ENCODE measurements at places on chromosomes 7 and 10.
A peak's percentile ranks its signal among the peaks of the same experiment; 100 is the strongest.

DNA sequence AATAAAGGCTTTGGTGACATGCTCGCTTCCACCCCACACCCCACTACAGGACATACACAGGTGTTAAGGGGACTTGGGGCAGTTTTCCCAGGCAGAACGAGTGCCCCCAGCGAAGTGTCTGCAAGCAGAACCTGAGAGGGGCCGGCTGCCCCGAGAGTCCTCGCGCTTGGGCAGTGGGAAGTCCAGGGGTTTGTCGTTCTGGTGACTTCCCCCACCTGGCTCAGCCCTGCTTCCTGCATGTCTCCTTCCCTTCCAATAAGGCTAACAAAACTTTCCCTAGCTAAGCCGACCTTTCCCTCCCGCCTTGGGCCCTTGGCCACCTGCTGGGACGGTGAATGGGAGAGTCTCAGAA, 916 bp downstream of the VWA2 start:
- DNase-seq: no peak

DNA sequence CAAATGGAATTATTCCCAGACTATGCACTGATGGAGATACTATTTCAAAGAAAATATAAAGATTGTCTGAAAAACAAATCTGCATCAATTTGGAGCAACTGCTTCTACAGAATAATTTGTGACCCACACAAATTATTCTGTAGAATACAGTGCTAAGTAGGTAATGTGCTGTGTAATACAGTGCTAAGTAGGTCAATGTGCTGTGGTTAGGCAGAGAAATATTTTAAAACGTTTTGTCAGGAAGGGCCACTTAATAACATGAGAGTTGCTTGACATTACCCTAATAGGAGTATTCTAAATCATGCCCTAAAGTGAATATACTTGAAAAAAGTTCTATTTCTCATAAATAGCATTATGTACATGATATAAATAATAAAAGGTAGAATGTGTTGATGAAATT, 116.5 kb upstream of the KCND2 start:
- DNase-seq: no peak

DNA sequence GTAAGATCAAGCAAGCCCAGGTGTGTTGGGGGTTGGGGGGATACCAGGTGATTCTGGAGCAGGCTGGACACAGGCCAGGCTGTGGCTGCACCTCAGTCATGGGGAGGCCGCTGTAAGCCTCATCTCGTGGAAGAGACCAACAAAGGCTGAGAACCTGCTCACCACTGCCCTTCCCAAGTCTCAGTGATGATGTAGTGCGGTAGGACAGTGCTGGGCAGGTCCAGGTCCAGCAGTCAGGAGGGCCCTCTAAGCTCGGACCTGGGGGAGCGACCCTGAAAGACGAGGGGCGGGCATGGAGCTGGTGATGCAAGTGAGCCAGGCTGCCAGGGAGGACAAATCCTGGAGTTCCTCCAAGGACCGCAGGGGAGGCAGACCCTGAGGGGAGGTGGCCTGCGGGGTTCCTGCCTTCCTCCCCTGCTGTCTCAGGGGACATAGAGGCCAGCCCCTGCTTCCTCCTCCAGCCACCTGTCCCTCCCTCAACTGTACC, 3.3 kb upstream of the PWWP2B start:
- DNase-seq: no peak

GRCh38 chr10:14549496-14549895, 218.8 kb upstream of the FRMD4A start:
- peak; percentile 66 for DNase-seq

DNA sequence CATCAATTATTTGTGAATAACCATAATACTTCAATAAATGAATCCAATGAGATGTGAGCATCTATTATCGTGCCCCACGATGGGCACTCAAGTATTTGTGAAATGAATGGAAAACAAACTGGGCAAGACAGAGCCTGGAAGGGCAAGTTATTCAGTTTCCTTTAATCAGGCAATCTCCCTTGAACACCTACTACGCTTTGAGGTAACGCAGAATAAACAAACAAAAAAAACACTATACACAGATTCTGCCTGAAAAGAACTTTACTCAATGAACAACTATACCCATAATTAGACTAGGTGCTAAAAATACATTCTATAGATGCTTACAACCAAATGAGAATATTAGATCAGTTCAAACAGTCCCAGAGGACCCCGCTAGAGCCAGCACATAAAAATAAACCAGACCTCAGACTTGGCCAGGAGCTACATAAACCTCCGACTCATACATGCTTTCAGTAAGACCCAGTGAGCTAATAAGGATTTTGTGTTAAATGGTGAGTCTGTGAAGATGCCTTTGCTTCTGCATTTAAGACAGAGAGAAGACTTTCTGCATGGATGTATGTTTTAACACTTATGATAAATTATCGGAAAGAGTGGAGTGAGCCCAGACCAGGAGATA, 121.3 kb downstream of the MPP7 start:
- peak; percentile 23 for DNase-seq

DNA sequence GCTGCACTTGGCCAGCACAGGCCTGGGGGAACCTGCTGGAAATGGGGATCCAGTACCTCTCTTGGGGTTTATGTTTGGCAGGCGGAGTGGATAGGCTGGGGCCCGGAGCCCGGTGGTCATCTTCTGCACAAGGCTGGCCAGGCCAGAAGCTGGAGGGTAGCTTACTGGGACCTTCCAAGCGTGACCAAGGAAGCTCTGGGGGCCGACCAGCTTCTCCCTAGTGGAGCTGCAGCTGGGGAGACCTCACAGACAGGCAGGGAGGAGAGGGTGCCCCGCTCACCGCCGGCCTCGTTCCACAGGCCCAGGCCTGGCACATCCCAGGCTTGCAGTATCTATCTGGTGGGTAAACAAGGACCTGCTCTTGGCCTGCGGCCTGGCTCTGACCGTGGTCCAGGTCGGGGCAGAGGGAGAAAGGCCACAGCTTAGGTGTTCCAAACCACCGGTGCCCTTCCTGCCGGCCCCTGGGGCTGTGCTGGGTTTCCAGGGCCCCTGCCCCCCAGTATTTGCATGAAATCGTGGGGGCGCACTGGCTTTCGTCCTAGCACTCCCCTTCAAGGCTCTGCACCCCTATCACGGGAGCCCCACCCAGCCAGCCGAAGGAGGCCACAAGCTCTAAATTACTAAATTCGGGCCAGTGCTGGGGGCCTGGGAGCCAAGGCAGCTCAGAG, 1.5 kb upstream of the ELFN1 start:
- DNase-seq: no peak

GRCh38 chr7:141660259-141660658, 41.7 kb downstream of the DENND11 start:
- DNase-seq: no peak

DNA sequence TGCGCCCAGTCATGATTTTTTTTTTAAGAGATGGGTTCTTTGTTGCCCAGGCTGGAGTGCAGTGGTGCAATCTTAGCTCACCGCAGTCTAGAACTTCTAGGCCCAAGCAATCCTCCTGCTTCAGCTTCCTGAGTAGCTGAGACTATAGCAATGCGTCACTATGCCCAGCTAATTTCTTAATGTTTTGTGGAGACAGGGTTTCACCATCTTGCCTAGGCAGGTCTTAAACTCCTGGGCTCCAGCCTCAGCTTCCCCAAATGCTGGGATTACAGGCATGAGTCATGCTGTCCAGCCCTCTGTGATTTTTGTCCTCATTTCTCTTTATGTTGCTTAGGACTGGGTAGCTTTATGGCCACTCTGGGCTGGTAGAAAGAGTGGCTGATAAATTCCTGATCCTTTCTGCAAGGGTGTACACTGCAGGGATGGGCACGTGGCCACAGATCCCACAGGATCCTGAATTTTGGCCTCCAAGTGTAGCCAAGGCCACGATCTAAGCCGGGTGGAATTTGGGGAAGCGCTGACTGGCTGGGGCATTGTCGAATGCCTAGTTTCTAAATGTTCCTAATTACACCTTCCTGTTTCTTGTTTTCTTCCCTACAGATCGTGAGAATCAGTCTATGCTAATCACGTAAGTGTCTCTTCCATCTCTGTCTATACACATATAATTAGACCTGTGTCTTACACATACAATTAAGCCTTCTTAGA, 24.1 kb upstream of the MYH16 start:
- no peak for DNase-seq

Data from LHCN-M2 (cell line).